ENCODE measurements at places on chromosomes 13 and 19.

- no peak for DNase-seq
Observed at GRCh38 chr19:44623626-44624025, 10.3 kb downstream of the IGSF23 start.

- no peak for DNase-seq
Observed at GRCh38 chr13:78238911-78239310, 320.3 kb upstream of the EDNRB start.

DNA sequence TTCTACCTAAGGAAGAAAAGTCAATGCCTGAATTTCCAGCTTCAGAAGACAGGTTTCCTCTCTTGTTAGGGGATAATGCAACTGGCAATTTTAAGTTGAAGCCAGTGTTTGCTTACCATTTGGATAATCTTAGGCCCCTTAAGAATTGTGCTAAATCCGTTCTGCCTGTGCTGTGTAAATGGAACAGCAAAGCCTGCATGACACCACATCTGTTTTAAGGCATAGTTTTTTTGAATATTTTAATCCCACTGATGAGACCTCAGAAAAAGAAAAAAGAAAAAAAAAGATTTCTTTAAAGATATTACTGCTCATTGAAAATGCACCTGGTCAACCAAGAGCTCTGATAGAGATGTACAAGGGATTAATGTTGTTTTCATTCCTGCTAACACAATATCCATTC lies 419.2 kb downstream of the SLITRK6 start:
- DNase-seq = no peak

DNA sequence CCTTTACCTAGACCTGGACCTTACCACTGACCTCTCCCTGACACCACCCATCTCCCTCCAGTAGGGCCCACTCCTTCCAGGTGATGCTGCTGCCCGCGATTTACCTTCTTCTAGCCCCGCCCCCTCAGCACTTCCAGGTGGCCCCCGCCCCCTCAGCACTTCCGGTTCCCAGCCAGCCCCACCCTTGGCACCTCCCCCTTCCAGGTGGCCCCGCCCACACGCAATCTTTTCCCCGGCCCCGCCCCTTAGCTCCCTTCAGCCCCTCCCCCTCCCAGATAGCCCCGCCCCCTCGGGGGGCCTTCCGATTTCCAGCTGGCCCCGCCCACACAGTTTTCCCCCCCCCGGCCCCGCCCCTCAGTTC lies 586 bp downstream of the LIG1 start:
- DNase-seq = peak; percentile 91

- no peak for DNase-seq
Observed at GRCh38 chr13:110506859-110507566, 54.5 kb downstream of the RAB20 start.

DNA sequence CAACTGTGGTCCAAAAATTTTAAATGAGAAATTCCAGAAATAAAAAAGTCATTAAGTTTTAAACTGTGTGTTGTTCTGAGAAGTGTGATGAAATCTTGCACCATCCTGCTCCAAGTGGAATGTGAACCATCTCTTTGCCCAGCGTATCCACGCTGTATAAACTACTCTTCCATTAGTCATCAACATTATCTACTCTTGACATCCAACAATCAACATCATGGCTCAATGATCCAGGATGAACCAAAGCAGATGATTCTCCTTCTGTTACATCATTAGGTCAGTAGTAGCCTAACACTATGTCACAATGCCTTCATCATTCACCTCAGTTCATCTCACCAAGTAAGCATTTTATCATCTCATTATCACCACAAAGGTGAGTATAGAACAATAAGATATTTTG lies 55.3 kb downstream of the SUCLA2 start:
- no peak for DNase-seq

DNA sequence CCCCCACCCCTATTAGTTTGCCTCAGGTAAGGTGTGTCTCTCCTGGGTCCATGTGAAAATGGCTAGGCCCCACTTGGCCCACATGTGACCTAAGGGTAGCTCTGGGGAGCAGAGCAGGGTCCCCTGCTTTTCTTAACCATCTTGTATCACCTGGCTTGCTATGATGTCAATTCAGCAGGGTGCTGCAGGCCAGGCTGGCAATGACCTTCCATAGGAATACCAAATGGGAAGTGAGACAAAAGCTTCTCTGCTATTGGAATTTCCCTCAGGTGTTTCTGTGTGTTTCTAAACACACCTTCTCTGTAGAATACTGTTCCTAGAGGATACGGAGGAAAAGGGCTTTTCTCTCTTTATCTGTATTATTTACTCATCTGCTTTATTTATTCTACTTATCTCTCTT lies 35.7 kb upstream of the DACH1 start:
- no peak for DNase-seq

- DNase-seq = no peak
Observed at GRCh38 chr19:53657778-53658177, 26.0 kb downstream of the DPRX start.

- no peak for DNase-seq
Observed at GRCh38 chr13:95893861-95894260, 159.3 kb downstream of the UGGT2 start.

- DNase-seq = no peak
Observed at GRCh38 chr19:17542793-17543582, 12.5 kb upstream of the COLGALT1 start.

GRCh38 chr13:21825801-21826200 lies 154.9 kb downstream of the FGF9 start:
- no peak for DNase-seq

DNA sequence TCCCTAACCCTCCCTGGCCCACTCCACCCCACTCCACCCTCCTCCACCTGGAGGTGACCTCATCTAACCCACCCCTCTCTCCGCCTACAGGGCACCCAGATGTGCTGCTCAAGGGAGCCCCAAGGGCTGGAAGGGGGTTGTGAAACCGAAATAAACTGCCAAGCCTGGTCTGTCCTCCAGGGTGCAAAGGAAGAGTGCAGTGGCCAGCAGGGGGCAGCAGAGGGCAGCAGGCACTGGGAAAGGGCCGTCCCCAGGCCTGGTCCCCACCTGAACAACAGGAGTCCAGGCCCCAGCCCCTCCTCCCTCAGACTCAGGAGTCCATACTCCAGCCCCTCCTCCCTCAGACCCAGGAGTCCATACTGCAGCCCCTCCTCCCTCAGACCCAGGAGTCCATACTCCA lies 8.4 kb upstream of the BCAM start:
- peak; percentile 60 for DNase-seq

- no peak for DNase-seq
Observed at GRCh38 chr19:21022996-21023395, 2.5 kb downstream of the ZNF430 start.

DNA sequence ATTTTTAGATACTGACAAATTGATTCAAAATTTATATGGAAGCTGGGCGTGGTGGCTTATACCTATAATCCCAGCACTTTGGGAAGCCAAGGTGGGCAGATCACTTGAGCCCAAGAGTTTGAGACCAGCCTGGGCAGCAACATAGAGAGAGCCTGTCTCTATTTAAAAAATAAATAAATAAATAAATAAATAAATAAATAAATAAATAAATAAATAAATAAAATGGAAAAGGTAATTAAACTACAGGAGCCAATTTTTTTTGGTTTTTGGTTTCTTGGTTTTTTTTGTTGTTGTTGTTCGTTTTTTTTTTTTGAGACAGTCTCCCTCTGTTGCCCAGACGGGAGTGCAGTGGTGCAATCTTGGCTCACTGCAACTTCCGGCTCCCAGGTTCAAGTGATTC lies 29.4 kb upstream of the TRIM13 start:
- DNase-seq = no peak

GRCh38 chr19:52691215-52691610 lies 43.6 kb downstream of the ZNF611 start:
- no peak for DNase-seq

DNA sequence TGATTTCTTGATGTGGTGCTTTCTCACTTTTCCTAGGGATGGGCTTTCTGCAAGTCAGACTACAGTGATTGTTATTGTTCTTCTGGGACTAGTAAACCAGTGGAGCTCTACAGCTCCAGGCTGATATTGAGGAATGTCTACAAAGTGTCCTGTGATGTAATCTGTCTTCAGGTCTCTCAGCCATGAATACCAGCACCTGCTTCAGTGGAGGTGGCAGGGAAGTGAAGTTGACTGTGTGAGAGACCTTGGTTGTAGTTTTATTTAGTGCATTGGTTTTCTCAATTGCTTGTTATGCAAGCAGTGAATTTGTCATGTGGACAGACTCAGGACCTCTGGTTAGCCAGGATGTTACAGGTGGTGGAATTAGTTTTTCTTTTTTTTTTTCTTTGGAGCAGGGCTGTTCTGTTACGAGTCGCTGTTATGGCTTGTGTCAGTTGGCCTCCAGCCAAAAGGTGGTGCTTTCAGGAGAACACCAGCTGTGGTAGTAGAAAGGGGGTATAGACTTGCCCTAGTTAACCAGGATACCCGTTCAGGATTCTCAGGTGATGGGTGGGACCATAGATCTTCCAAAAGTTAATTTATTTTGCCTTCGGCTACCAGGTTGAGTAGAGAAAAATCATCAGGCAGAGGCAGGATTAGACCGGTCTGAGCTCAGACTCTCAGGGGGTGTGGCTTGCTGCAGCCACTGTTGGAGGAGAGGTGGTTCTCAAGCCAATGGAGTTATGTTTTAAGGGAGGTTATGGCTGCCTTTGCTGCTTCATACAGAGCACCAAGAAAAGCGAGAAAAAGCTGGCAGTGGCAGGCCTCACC lies 11.9 kb upstream of the ZNF675 start:
- DNase-seq = no peak

GRCh38 chr13:110683203-110683883 lies 22.6 kb downstream of the CARS2 start:
- no peak for DNase-seq

DNA sequence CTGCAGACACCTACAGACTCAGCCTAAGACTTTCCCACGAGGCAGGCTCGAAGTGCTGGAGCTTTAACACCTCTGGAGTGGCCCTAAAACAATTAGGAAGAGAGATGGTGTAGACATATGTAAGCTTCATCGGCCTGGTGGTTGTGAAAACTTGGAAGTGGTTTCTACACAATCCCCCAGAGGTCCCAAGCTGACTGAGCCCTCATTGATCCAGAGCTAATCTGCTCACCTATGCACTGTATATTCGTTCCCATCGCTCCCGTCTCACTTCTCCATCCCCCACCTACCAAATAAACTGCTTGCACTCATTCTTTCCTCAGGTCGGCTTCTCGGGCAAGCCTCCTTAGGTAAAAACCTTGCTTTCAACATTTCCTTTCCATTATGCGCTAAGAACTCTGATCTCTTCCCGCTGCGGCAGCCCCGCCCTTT lies 767 bp upstream of the ZNF793 start:
- peak; percentile 70 for DNase-seq

GRCh38 chr13:70585109-70585508 lies 476.9 kb upstream of the KLHL1 start:
- no peak for DNase-seq

DNA sequence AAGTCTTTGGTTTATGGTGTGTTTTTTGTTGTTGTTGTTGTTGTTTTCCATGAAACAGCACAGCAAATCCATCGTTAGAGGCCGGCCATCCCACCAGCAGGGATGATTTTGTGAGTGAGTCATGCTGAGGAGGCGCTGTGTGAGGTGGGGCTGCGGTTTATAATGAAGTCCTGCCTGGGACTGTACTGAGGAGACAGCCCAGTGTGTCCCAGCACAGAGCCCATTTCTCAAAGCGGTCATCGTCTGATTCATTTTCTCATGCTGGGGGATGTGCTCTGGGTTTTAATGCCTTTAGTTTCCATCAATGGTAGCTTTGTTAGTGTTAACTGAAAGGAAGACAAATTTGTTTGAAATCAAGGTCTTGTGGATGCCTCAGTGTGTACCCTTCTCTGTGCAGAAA lies 129.3 kb upstream of the SERP2 start:
- no peak for DNase-seq

- DNase-seq = no peak
Observed at GRCh38 chr13:27505792-27506191, 55.4 kb upstream of the MTIF3 start.

GRCh38 chr19:16790051-16790450 lies 39.1 kb upstream of the SIN3B start:
- no peak for DNase-seq

GRCh38 chr19:52227196-52227940 lies 37.5 kb downstream of the PPP2R1A start:
- no peak for DNase-seq

DNA sequence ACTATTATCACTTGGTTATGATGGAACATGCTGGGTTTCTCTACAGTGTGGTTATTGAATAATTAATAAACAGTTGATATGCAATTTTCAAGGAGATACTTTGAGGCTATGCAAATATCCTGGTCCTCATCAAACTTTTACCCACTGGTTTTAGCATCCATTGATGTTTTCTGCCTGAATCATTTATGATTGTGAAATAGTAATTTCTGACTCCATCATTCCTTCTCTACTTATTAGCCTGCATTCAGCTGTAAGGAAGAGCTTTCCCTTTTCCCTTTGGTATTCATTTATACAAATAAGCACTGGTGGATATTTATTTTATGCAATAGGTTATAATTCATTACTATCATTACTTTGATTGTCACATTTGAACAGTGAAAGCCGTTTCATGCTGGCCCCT lies 13.9 kb upstream of the DNAJC15 start:
- no peak for DNase-seq

DNA sequence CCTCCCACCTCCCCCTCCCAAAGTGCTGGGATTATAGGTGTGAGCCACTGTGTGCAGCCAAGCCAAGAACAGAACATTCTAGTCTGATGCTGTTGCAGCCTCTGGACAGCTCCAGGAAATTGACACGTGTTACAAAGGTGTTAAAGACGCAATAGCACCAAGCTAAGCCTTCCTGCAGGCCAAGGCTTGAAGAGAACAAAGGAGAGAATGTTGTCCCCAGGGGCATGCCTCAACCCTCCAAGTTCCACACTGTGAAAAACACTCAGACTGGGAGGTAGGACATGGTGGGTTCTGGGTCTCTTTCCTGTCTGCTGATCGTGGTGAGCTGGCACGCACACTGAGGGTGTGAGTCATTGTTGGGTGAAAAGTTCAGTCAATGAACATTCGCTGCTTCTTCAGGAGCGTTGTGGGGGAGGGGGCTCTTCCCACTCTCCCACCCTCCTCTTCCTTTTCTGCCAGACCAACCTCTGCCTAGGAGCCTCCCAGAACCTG lies 5.3 kb upstream of the PTPRS start:
- no peak for DNase-seq

- no peak for DNase-seq
Observed at GRCh38 chr19:49553451-49554271, 25.9 kb downstream of the RCN3 start.

- DNase-seq = no peak
Observed at GRCh38 chr13:35850569-35850968, 280.6 kb downstream of the DCLK1 start.

- no peak for DNase-seq
Observed at GRCh38 chr13:106243011-106243565, 292.4 kb downstream of the EFNB2 start.

- no peak for DNase-seq
Observed at GRCh38 chr19:13644645-13645044, 119.7 kb upstream of the MRI1 start.

Data from NCI-H748 treated with DMSO at 0.1 percent for 48 hours (cell line).